ENCODE measurements at places on chromosomes 3 and 15. TPM values are rescaled to one million over a fixed set of nuclear protein-coding genes. Genes with fewer than 3 reads are reported as not detected.

DNA sequence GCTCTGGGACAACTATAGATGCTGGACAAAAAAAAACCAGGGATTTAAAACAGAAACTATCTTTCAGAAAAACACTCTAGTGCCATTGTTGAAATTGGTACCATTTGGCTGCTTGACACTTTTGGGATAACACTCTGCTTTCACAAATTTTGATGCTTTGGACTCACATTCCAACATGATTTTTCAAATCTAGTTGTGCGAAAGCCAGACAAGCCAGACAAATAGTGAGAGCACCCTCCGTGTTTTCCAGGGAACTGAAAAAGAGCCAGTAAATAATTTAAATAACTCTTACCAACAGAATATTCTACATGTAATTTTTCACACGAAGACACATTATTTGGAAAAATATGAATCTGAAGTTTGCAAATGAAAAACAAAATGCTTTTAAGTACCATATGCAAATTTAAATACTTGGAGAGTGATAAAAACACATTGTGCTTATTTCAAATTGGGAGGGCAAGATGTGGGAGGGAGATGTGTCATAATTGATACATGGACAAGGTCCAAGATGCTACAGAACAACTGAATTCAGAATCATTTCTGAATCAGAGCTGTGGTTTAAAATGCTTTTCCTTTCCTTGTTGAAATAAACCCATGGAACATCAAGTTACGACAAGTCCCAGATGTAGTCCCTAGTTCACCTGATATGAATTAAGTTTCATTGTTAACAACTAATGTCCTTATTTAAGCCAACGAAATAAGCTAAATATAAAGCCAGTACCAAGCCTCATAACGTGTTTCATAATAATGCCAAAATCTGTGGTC, 144.2 kb upstream of the SOX2 start:
- DNase-seq: no peak

DNA sequence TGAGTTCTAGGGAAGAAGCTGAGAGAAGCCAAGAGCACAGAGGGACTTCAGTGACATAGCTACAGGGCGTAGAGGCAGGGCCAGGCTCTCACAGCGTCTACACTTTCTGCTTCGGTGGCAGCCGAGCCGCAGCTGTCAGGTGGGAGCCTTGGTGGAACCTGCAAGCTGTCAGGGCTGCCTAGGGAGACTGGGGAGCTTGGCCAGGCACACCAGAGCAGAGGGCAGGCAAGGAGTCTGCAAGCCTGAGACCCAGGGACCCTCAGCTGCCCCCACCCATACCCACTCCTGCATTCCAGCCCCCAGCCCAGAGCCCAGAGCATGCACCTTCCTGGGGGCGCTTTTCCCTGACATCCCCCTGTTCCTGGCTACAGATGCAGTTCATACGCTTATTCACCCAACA, 13.4 kb upstream of the KLF15 start:
- no peak for DNase-seq

Gene BDH1
- total RNA-seq: 3.8 TPM

DNA sequence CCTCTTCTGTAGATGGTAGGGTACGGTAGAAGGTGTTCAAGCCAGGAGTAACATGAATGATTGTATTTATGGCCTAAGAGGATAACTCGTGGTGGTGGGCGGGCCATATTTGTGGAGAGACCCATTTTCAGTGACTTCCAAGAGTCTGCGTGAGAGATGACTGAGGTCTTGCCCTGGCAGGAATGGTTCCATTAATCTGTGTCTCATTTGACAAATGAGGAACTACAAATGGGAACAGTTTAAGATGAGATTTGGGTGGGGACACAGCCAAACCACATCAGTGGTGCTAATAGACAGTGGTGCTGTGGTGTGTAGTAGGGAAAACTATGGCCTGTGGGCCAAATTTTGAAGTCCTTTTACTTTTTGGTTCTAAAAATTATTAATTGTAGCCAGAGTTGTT, 47.1 kb downstream of the FLNB start:
- DNase-seq: no peak

Gene MYH15
- total RNA-seq: 0.26 TPM

- DNase-seq: no peak
Measured at GRCh38 chr3:17033516-17034168, 148.9 kb downstream of the PLCL2 start.

Gene SAMMSON
- not detected for total RNA-seq

Gene MCF2L2
- total RNA-seq: 1.2 TPM

DNA sequence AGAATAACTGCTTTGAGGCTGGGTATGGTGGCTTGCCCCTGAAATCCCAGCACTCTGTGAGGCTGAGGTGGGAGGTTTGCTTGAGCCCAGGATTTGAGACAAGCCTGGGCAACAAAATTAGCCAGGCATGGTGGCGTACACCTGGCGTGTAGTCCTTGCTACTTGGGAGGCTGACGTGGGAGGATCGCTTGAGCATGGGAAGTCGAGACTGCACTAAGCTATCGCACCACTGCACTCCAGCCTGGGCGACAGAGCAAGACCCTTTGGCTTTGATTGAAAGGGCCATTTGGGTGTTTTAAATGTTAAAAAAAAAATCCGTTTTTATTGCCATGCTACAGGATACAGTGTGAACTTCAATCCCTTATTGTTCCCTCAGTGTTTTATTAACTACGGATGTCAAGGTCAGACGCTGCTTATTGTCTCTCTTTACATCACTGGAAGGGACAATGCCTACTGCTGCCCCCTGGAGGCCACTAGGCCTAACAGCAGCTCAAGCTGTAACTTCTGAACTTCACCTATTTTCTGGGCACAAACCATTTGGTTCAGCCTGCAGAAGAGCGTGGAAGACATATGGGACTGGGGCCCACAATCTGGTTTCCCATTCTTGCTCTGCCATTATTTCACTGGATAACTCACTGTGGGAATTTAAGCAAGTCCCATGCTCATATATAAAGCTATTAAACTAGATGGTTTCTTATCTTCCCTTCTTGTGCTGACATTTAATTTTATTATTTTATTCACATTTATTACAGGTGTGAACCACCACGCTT, 15.3 kb upstream of the IREB2 start:
- DNase-seq: no peak

Gene CHL1
- not detected for total RNA-seq

Gene ACKR4
- 4.4 TPM for total RNA-seq

GRCh38 chr3:89503891-89504391, 396.5 kb downstream of the EPHA3 start:
- no peak for DNase-seq

Gene LRRC2
- 0.85 TPM for total RNA-seq

DNA sequence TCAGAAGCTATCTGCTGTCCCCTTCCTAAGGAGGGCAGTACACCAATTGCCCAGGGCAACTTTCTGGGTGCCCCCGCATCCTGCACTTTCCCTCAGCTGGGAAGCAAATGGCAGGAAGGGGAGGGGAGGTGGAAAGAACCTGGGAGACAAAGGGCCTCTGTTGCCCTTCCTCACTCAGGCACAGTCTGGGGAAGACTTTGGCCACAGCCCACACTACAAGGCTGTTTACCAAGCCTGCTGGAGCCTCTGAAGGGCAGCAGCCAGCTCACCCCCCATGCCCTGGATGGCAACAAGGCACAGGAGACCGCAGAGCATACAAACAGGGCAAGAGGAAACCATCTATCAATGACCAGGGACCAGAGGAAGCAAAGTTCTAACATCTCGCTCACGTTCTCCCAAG, 42.4 kb downstream of the ARRDC4 start:
- no peak for DNase-seq

Gene P2RY12
- total RNA-seq: not detected

Gene DLL4
- total RNA-seq: 43.9 TPM

Gene FSIP1
- 0.63 TPM for total RNA-seq

GRCh38 chr3:49310677-49311076, 29.2 kb downstream of the USP4 start:
- no peak for DNase-seq

GRCh38 chr3:62332835-62333244, 40.5 kb downstream of the FEZF2 start:
- no peak for DNase-seq

DNA sequence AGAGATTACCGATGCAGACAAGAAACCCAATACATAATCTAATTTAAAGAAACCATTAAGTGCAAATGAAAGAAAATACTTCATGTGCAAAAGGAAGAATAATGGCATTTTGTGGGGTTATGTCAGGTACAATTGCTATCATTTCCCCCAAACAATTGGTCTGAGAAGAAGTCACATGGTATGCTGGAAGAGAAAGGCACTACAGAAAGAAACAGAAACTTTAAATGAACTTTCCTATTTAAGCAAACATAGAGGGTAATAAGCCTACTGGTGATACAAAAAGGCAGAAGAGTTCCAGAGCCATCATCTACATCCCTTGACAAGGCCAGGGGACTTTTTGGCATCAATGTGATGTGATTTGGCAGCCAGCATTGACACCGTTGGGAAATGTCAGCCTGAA, 302.4 kb upstream of the WNT5A start:
- DNase-seq: no peak

Gene SETMAR
- total RNA-seq: 7.2 TPM

DNA sequence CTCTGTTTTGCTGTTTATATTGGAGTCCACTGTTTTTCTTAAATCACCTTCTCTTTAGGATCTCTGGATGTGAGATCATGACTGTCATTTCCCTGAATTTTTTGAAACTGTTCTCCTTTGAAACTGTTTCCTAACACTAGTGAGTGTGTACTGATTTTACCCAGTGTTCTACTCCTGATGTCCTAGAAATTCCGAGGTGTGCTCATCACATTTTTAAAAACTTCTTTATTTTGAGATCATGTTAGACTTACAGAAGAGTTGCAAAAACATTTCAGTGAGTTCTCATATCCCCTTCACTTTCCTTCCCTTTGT, 292.6 kb downstream of the NFKBIZ start:
- DNase-seq: no peak

- DNase-seq: no peak
Measured at GRCh38 chr3:126758026-126758425, 54.0 kb downstream of the CHCHD6 start.

Gene AGTR1
- total RNA-seq: not detected

Gene ERC2
- total RNA-seq: 0.53 TPM

DNA sequence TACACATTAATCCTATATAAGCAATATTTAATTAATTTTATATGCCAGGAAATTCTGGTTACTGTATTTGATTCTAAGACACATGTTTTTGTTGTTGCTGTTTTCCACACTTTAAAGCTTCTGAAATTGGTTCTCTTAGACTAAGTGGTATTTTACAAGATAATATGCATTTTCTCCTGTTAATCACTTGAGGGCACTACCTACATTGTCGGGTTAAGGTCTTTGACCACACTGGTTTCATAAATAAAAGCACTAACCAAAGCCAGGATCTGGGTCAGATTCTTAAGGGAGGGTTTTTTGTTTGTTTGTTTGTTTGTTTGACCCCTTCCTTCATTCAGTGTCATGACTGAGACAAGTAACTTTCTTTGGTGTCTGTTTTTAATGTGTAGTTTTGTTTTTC, 590.2 kb downstream of the RBMS3 start:
- no peak for DNase-seq
